Renal pelvis (tissue), 12 donors: ENCODE measurements at places on chromosomes 6 and 20.

GRCh38 chr20:47315339-47316056 lies 41.0 kb downstream of the ZMYND8 start:
- DNase-seq = no peak

DNA sequence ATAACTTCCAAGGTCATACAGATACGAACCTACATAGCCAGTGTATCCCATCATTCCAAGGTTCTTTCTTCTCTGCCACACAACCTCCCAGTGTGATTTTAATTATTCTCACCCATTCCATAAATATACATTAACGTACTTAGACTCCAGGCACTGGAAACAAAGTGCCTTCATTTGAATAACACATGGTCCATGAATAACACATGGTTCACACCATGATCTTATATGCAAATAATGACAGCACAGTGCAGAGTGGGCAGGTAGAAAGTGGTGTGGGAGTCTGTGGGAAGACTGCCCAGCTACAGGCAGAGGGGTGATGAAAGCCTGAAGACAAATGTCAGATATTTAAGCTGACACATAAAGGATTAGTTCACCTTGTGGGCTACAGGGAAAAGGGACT lies 425.2 kb downstream of the HACE1 start:
- no peak for DNase-seq

DNA sequence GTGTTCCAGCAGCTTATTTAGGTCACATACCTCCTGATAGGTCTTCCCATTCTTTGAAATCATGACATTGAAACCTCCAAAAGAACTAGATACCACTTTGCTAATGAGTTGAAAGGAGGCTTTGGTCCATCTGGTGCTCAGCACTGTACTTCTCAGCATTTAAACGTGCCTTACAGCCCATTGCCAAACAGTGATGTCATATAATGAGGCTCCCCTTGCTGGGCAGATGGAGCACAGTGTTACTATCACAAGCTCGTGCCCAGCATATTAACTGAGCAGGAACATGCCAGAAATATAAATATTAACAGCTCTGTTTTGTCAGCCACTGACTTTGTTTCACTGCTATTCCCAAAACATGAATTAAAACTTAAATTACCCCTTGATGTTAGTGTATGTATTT lies 25.5 kb upstream of the MAPK13 start:
- DNase-seq = no peak

GRCh38 chr6:17884498-17885478 lies 102.6 kb downstream of the KIF13A start:
- DNase-seq = no peak

- no peak for DNase-seq
Measured at GRCh38 chr20:59094576-59094975, 52.0 kb upstream of the PRELID3B start.

- no peak for DNase-seq
Measured at GRCh38 chr6:78400076-78400475, 467.3 kb upstream of the IRAK1BP1 start.

GRCh38 chr20:1993986-1994385 lies at the start of gene PDYN:
PDYN (minus strand) TSS chr20:1994058; CDS start chr20:1983084, 10,974 bp downstream.
- no peak for DNase-seq

GRCh38 chr6:53159558-53159957 lies 10.9 kb upstream of the GCM1 start:
- DNase-seq = no peak

DNA sequence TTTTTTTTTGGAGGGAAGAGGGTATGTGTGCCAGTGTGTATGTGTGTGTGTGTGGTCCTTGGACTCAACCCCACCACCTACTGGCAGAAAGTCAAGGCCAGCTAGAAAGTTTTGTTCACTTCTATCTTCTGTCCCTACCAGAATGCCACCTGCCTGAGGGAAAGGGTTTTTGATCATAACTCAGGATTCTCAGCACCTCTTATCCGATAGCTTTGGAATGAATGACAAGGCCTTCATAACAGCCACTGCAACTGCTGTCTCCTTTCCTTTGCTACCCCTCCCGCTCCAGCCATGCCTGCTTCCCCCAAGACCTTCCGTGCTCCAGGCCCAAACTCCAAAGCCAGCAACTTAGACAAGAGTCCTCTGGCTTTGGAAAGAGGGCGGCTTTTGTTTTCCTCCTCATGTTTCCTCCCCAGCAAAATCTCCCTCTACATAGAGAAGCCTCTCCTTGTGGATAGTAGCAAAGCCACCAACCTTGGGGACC lies 18.7 kb downstream of the BTN3A1 start:
- peak; percentile 60 for DNase-seq

DNA sequence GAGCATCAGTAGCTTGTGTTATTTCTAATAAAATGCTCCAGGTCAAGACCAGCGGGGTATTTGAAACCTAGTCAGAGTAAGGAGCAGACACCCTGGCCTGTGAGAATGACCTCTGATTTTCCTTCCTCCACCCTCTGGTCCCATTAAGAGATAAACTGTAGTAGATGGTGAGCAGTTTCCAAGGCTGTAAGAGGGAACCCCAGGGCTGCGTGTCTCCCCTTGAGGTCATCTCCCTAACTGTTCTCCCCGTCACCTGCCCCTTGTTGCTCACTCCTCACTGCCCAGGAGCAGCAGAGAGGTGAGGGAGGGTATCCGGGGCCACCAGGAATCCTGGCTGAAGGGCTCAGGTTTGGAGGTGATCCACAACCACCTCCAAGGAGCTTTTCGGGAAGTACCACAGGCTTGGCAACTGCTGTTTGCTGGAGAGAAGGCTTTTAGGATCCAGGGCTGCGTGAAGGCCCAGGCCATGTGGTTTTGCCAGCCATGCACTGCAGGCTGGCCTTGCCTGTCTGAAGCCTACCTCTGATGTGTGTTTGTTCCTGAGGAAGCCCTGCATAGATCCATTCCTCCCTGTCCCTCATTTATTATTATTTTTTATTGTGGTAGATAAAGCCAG lies 62.5 kb downstream of the RREB1 start:
- no peak for DNase-seq

DNA sequence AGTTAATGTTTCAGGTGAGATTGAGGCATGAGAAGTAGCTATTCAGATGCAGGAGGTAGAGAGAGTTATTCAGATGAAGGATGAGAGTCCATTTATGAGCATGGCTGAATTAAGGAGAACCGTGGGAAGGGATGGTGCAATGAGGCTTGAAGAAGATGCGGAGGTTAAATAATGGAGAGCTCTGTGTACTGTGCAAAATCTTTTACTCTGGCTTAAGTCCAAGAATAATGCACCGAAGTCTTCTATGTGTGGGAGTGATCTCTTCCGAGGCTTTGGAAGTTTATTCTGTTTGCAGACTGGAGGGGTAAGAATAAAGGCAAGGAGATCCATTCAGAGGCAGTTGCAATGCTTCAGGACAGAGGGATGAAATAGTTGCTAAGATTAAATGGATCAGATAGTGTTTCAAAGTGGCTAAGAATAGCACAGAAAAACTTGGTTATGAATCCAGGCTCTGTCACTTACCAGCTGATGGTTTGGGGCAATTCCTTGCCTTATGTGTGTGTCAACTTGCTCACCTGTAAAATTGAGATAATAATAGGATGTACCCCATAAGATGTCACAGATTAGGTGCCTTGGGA lies 467.1 kb downstream of the HDGFL1 start:
- DNase-seq = peak; percentile 21

DNA sequence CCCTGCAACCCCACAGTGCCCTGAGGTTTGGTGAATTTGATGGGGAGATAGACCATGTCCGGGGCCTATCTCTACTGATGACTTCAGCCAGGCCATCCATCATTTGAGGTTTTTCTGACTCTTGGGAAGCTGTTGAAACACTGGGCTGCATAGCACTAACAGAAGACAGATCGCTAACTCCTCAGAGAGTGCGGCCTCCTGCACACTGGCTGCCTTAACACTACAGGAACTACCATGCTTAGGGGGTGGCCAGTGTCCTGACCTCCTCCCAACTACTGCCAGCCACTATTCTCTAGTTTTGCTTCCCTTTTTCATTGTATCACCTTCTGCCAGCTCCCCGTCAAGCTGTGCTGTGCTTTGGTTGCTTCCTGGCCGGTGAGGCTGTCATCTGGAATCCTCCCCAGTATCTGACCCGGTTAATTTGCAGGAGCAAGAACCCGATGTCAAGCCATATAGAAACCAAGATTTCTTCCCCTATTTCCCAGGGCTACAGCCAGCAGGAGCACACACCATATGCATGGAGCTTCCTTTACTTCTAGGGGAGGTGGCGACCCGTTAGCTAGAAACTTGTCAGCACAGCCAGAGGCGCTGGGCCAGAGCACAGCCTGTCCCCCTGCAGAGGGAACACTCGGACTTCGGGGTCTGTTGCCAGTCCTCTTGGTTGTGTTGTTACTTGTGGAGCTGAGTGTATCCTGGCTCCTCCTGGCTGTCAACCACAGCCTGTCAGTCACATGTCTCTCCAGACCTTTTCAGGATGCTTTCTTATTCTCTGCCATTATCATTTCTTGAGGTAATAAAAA lies 57.3 kb upstream of the TRAF3IP2 start:
- no peak for DNase-seq

- DNase-seq = peak; percentile 50
Measured at GRCh38 chr6:96391776-96392360, 129.7 kb upstream of the UFL1 start.

DNA sequence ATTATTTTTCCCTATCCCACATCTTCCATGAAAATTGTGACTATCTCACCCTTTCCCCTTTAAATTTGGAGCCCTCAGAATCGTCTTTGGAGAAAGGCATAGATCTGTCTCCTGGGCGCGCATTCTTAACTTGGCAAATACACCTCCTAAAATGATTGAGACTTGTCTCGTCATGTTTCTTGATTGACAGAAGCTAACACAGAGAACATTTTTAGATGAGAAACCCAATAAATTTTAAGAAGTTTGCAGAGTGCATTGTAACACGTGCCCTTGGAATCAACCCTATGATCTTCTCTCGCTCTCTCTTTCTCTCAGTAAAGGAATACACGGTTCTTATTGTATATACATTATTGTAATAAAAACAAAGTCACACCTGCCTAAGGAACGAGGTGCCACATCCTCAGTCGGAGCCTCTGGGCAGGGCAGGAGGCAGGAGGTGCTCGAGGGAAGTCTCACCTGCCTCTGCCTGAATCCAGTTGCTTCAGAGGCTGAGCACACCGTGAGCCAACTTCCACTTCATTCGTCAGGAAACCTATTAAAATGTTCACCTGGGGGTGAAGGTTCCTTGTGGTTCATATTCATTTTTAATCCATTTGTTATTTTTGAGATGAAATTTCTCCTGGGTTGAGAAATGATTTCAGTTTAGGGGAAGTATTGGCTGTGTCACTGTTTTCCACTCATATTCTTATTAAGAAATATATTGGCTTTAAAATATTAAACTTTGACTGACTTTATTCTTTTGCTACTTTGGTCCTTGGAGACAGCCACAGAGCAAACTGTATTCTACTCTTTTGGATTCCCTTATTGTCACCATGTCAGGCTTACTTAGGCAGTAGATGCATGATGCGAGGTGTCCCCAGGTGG lies 90.5 kb upstream of the THBS2 start:
- no peak for DNase-seq

- no peak for DNase-seq
Measured at GRCh38 chr6:139422105-139423036, 47.9 kb upstream of the CITED2 start.

DNA sequence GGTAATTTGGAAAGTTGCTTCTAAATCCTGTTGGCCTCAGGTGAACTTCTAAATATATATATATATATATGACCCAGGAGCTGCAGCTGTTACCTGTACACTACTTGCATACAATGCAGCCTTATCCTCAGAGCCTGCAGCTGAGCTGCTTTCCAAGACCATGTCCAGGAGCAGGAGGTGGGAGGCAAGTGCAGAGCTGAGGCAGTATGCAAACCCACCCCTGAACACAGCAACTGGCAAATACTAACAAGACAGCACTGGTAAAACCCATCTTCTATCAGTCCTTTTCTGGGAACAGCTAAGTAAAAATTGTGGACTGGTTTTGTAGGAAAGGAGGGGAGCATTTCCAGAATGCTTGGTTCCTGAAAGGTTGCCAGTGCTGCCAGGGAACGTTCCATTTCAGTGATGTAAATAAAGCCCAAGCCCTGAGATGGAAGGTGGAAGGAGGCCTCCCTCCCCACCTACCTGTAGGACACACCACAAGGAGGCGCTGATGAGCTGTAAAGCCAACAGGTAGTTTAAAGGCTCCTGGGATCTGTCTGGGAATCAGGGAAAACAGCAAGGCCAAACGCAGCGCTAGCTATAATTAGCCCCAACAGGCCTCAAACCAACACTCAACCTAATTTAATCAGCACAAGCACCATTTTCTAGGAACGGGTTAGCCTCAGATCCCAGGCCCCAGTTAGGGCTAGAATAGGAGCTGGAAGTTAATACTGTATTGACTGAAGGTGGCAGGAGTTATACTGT lies 93.8 kb upstream of the MAP7 start:
- DNase-seq = peak; percentile 84

DNA sequence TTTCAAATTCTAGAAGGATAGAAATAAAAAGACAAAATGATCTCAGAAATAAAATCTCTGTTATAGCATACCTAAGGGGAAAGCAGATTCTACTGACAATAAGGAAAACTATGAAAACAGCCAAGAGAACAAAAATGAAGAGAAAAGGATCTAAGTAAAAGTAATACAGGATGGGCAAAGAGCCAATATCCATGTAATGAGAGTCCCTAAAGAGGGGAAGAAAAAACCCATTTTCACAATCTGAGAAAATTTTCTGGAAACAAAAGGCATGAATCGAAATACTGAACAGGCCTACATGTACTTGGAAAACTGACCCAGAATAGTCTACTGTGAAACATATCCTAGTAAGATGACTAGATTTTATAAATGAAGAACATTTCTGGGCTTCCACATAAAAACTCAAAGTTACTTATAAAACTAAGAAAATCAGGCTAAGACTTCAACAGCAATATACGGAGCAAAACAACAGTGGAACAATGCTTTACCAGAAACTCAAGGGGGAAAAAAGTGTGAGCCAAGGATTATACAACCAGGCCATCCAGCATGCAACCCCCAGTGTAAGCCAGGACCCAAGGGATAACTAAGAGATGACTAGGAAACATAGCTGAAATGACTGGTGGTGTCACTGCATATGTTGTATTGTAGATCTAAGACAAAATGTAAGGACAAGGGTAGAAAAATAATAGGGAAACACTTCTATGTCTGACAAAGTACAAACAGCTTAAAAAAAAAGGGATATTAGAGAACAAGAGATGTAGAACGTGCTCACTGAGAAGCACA lies 10.2 kb downstream of the NAPB start:
- DNase-seq = no peak

- DNase-seq = no peak
Measured at GRCh38 chr6:3546121-3546520, 89.3 kb upstream of the SLC22A23 start.

- DNase-seq = no peak
Measured at GRCh38 chr20:43554369-43554768, 4.5 kb upstream of the SGK2 start.

GRCh38 chr6:161257793-161258457 lies 15.9 kb downstream of the AGPAT4 start:
- no peak for DNase-seq

- DNase-seq = no peak
Measured at GRCh38 chr20:38216201-38216600, 44.3 kb downstream of the KIAA1755 start.

GRCh38 chr20:39452583-39453340 lies 490.6 kb downstream of the DHX35 start:
- no peak for DNase-seq

- DNase-seq = no peak
Measured at GRCh38 chr6:41546866-41547798, 951 bp downstream of the FOXP4 start.

DNA sequence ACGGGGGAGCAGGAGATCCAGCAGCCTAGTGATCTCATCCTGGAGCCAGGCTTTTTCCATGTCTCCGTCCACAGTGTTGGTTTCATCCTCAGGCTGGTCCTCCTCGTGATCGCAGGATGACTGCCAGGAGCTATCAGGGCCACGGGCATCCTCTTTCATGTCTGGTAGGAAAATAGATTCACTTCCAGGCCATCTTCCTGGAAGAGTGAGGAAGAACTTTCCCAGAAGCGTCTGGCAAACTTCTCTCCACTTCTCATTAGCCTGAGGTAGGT lies 15.3 kb upstream of the SLC9A8 start:
- DNase-seq = no peak
